ENCODE measurements at places on chromosomes 16 and 17.
A peak's percentile ranks its signal among the peaks of the same experiment; 100 is the strongest.

GRCh38 chr17:77177002-77177741 is 36.4 kb downstream of the SEC14L1 start:
- DNase-seq = no peak

DNA sequence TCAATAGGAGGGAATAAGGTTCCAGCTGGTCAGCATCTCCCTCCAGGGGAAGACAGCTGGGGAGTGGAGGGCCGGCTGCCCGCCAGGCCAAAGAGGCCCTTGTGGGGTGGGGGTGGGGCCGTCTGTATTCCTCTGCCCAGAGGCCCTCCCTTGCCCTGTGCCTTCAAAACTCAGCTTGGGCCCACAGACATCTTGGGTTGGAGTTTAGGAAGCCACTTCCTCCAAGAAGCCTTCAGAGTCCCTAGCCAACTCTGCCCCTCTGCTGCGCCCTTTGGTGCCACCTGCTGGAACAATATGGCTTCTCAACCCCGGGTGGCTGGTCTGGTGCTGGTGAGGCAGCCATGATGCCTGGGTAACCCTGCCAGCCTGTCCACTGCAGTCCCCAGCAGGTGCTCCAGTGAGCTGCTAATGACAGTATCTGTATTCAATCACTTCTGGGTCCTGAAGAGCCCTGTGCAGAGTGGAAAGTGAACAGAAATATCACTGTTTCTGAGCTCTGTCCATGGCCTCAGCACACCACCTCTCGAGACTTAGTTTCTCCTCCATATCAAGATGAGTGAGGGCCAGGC is 16.7 kb downstream of the HSD11B2 start:
- DNase-seq = peak; percentile 76

DNA sequence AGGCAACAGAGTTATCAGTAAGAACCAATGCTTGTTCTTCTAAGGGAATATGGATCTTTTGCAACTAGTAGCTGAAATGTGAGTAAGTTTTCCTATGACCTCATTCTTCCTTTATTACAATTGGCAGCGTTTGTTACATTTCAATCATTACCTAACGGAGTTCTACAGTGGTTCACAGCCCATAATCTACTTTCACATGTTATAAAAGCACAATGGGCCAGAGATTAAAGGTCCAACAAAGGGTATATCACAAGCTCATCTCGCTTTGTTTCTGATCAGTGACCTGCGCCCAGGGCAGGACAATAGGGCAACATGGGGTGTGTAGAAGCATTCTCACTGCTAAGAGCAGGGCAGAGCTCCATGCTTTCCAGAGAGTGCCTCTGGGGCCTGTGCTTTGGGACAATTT is 279.9 kb upstream of the DYNLRB2 start:
- DNase-seq = no peak

- no peak for DNase-seq
Observed at GRCh38 chr17:65328567-65328966, 191.4 kb downstream of the RGS9 start.

DNA sequence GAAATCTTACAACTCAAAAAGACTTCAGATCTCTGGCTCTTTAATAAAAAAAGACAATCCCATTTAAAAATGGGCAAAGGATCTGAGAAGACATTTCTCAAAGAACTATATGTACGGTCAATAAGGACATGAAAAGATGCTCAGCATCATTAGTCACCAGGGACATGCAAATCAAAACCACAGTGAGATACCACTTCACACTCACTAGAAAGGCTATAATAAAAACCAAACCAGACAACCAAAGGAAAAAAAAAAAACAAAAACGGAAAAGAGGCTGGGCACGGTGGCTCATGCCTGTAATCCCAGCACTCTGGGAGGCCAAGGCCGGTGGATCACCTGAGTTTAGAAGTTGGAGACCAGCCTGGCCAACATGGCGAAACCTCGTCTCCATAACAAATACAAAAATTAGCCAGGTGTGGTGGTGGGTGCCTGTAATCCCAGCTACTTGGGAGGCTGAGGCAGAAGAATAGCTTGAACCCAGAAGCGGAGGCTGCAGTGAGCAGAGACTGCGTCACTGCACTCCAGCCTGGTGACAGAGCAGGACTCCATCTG is 1.7 kb upstream of the NPIPB7 start:
- DNase-seq = no peak

GRCh38 chr16:23948949-23949411 is 113.2 kb downstream of the PRKCB start:
- no peak for DNase-seq

DNA sequence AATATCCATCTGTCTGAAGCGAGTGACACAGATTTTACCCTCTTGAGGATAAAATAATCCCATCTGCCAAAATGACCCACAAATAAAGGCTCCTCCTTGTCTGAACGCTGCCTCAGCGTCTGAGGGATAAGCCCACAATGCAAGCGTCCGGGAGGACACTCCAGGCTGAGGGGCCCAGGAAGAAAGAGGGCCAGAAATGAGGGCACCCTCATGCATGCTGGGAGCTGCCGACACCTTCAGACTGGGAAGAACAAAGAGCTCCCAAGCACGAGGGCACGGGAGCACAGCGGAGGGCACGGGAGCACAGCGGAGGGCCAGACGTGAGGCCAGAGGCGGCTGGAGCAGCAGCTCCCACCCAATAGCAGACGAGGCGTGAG is 126.9 kb downstream of the ZNF778 start:
- DNase-seq = no peak

- peak; percentile 40 for DNase-seq
Observed at GRCh38 chr17:57975044-57975443, 13.0 kb downstream of the VEZF1 start.

DNA sequence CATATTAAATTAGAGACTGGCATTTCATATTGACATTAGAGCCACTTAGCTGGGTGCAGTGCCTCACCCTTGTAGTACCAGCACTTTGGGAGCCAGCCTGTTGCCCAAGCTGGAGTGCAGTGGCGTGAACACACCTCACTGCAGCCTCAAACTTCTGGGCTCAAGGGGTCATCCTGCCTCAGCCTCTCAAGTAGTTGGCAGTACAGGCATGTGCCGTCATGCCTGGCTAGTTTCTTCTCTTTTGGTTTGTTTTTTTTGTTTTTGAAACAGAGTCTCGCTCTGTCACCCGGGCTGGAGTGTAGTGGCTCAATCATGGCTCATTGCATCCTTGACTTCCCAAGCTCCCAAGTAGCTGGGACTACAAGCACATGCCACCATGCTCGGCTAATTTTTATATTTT is 8.7 kb downstream of the PPM1E start:
- no peak for DNase-seq

GRCh38 chr16:81042821-81043220 is 7.2 kb downstream of the ATMIN start:
- no peak for DNase-seq

DNA sequence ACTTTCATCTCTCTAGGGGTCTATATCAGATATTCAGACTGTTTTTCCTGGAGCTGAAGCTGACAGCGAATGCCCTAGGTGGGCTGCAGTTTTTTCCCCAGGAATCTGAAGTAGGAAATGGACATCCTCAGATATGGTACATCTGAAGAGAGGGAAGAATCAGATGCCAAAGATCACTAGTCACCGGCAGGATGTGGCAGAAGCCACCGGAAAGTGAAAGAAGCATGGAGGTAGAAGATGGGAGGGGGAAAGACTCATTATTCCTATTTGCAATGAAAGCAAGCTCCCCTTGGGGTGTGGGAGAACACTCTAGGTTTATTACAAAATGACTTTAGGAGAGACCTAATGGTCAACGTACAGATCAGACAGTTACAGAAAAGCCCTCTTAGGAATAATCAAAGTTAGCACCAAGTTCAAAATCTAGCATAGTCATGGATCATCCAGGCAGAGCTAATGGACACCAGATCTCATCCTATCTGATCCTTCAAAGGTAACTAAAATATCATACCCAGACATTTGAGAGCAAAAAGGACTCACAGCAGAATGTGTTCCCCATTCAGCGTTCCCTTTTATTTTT is 110.7 kb downstream of the HS3ST3A1 start:
- no peak for DNase-seq

GRCh38 chr17:77887464-77888241 is 70.8 kb upstream of the TNRC6C start:
- no peak for DNase-seq

GRCh38 chr16:3716831-3717234 is 491 bp downstream of the TRAP1 start:
- DNase-seq = peak; percentile 36

All from HuH-7 (cell line).